ENCODE measurements at places on chromosomes 5 and 9.

DNA sequence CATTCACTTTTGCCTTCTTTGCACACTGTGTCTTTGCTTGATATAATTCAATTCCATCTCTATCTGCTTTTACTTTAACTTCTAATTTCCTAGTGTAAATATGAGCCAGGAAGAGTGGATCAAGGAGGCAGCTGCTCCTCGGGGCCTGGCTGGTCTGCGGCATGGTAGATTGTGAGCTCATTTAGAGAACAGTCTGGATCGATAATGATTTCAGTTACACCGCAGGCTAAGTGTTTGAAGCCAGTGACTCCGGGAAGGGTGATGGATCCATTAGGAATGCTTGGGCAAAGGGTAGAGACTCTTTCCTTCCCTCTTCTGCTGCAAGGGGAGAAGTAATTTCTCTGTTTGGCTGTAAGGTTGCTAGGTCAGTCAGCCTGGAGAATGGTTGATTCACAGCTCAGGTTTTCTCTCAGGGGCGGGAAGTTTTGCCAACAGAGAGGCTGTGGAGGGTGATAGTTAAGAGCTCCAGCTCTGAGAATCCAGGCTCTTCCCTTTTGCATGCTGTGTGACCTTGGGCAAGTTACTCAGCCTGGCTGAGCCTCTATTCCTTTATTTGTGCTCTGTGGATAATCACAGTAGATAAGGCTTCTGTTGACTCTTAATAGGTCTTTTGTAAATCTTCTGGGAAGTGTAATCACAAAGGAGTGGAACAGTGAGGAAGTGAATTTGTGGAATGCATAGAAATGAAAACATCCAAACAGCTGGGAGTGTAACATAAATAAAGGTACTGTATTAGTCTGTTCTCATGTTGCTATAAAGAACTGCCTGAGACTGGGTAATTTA is 99.1 kb downstream of the PTTG1 start:
- DNase-seq, result no peak

GRCh38 chr5:168645195-168645594 is 66.0 kb upstream of the PANK3 start:
- no peak for DNase-seq

DNA sequence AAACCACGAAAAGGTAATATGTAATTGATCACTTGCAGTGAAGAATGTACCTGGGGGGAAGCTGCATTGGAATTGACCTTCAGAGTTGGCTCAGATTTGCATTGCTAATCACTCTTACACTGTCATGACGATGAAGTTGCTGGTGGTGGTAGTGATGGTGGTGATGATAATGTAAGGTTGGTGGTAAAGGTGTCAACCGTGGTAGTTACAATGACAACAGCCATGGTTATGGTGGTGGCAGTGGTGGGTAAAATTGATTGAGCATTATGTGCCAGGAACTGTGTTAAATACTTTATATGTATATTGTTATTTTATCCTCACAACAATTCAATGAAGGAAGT is 282.4 kb downstream of the NR3C1 start:
- no peak for DNase-seq

- DNase-seq, result no peak
These were observed 711 bp upstream of the SUB1 start for GRCh38 chr5:32584646-32585045.

DNA sequence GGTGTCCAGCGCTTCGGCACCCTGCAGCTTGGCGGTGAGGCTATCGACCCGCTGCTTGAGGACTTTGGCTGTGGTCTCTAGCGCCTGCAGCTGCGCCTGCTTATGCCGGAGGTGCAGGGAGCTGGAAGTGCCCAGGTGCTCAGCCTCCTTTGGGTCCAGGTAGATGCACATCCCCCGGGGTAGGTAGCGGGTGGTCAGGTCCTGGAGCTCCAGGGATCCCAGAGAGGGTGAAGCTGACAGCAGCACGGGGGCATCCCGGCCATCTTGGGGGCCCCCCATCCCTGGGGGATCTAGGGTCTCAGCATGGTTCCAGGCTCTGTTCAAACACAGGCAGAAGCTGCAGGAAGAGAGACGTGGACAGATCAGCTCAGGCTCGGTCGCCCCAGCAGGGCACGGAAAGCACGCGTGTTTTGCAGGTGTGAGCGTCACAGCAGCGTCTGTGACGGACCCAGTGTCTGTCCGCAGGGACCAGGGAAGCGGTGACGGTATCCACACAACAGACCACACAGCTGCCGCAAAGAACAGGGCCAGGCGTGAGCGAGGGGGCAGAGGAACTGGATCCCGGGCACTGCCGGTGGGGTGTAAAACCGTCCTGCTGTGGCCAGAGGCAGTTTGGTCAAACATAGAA is 17.4 kb downstream of the CCDC187 start:
- no peak for DNase-seq
